ENCODE measurements at places on chromosomes 4 and X. TPM values are rescaled to one million over a fixed set of nuclear protein-coding genes. Genes with fewer than 3 reads are reported as not detected.
A peak's percentile ranks its signal among the peaks of the same experiment; 100 is the strongest.

Gene MAGEA12
- polyA plus RNA-seq = not detected

Gene MMRN1
- polyA plus RNA-seq = 2.8 TPM

Gene RTL5
- polyA plus RNA-seq = 1.1 TPM

Gene RTL3
- polyA plus RNA-seq = 0.01 TPM

Gene SYTL5
- 0.07 TPM for polyA plus RNA-seq

Gene ANXA10
- polyA plus RNA-seq = not detected

Gene MTTP
- 1.3 TPM for polyA plus RNA-seq

Gene SULT1E1
- polyA plus RNA-seq = not detected

Gene TBC1D25
- 6.1 TPM for polyA plus RNA-seq

Gene KLHL5
- 4.2 TPM for polyA plus RNA-seq

Gene ZC4H2
- 4.3 TPM for polyA plus RNA-seq

Gene SSX4
- not detected for polyA plus RNA-seq

Gene NEIL3
- 0.03 TPM for polyA plus RNA-seq

Gene RASL11B
- 5.0 TPM for polyA plus RNA-seq

DNA sequence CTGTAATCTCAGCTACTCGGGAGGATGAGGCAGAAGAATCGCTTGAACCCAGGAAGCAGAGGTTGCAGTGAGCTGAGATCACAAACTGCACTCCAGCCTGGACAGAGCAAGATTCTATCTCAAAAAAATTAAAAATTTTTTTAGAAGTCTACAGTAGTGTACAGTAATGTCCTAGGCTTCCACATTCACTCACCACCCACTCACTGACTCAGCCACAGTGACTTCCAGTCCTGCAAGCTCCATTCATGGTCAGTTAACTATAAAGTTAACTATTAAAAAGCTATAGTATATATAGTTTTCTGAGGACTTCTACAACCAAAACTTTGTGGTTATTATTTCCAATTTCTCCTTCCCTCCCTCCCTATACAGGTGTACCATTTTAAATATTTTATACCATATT lies 34.7 kb upstream of the NEUROG2 start:
- no peak for DNase-seq

- no peak for DNase-seq
Observed at GRCh38 chr4:87236861-87237260, 16.4 kb upstream of the KLHL8 start.

DNA sequence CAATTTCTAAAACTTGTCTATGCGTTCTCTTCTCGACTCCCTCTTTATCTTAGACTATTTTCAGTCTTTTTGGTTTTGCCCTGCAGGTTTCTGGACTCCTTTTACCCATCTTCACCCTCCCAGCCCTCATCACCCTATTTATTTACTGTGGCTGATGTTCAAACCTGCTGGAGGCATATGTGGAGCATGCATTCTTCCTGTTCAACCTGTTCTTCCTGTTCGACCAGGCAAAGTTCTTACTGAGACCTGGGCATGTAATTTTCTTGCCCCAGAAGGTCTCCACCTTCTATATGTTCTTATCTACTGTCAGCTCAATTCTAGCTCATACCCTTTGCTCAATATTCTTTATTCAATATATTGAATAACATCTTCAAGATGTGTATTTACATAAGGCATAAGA lies 69.4 kb upstream of the AGA start:
- DNase-seq = no peak

DNA sequence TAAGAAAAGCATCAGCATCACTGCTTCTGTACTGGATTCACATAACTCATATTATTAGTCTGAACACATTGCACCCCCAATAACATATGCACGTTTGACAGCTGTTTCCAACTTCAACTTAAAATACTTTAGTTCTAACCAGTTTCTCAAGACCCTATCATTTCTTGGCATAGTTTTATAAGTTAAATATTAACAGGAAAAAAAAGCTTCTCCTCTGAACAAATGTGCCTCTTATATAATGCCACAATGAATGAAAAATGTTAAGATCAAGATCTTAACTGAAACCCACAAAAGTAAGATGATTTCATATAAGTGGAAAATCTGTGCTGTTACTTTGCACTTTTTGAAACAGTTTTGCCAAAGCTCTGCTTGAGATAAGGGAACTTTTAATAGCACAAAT lies 652.8 kb upstream of the FAM241A start:
- no peak for DNase-seq

DNA sequence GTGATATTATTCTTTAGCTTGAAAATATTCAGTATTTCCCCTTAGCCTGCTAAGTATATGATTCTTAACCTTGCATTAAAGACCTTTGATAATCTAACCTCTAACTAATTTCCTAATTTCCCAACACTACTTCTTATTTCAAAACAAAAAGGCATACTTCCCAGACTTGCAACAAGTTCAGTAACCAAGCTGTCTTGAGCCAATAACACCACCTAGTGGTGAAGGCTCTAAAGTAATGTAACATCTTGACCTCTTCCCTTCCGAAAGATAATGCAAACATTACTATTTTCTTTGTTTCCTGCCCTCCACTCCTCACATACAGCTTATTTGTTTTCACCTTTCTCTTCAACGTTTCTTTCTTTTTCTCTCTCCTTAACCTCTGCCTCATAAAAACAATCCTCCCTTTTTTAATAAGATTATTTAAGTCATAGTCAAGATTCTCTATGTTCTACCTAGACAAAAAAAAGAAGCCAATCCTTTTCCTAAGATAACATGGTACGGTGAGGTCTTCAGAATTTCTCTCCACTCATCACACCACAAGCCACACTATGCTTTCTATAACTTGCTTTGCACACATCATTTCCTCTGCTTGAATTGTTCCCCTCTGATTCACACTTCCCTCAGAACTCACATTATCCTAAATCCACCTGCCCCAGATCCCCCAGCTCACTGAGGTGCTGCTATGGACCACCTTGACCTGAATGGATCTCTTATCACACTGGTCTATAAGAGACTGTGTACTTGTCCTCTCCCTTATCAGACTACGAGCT lies 3.5 kb downstream of the FAT1 start:
- DNase-seq = no peak

GRCh38 chr4:122873821-122874593 lies 47.4 kb downstream of the FGF2 start:
- DNase-seq = no peak

DNA sequence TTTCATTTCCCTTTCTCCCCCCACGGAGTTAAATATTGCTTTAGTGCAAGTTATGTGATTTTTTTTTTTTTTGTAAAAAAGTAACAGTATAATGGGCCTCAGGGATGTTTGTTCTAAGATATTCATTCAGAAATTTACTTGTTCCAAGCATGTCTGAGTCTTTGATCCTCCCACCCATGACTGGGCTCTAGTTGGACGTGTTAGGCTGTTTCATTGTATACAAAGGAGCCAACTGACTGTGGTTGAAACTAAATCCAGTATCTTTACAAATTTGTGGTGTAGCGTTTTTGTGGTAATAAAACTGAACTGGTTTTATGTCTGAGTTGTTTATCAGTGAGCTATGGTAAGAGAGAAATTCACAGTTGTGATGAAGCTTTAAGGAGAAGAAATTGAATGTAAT lies 74.1 kb downstream of the DOCK11 start:
- DNase-seq = no peak

DNA sequence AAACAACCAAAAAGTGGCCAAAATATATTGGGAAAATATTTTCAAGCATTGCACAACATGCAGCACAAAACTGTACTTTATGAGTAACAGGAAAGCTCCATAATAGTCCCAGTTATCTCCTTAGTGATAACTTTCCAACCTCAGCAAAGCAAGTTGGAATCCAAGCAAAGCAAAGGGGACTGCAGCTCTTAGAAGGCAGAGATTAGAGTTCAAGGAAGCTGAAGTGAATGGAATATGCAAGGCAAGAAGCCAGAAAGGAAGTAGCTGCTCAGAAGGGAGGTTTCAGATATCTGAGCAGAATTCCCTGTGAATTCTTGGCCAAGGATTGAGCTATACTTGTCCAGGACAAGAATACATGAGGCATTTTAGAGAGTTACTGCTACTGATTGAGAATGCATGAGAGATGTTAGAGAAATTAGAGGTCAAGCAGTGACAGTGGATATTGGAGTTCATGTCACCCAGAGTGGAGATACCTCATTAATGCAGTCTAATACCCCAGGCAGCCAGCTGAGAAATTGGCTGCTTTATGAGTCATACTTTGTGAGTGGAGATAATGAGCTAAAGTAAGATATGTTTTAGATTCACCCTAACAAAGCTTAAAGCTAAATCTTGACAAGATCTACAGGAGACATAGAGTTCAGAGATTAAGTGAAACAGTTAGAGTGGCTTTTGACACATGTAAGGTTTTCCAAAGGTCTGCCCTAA lies 102.8 kb downstream of the INPP4B start:
- no peak for DNase-seq

GRCh38 chrX:124344246-124344645 lies 2.1 kb upstream of the SH2D1A start:
- DNase-seq = no peak

- no peak for DNase-seq
Observed at GRCh38 chrX:154873329-154873728, 12.8 kb upstream of the F8A1 start.

- DNase-seq = peak; percentile 25
Observed at GRCh38 chrX:68808686-68809357, 20.0 kb upstream of the EFNB1 start.

DNA sequence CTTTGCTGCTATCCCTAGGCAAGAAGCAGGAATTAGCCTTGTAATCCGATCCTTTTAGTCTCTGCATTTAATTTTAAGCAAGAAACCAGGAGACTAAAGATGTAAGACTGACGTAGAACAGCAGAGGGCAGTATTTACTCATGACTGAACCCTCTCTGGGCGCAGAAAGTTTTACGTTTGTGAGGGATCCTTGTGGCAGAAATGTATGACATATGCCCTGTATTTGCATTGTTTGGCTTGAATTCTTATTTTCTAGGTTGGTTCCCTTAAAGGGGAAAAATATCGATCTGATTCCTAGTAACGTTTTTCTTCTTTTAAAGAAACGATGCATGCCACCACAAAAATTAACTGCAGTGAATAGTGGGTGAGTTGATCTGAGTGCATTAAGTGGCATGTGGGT lies 1.3 kb upstream of the FAT4 start:
- DNase-seq = no peak

DNA sequence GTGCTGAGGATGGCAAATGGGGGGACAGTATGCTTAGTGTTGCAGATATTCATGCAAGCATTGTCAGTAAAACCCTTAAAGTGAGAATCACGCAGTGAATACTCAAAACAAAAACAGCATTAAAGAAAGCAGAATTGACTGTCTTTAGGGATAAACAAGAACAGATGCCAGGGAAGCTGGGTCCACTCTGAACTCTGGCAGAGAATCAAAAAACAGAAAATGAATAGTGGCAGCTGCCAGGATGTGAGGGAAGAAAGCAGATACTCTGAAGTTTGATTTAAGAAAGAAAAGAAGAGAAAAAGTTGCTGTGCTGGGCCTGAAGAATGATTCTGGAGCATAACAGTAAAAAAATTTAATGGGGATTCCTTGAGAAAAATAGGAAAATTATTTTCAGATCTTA lies 131.5 kb downstream of the GABRA2 start:
- no peak for DNase-seq

- no peak for DNase-seq
Observed at GRCh38 chr4:69838977-69839376, 21.0 kb downstream of the SULT1E1 start.

DNA sequence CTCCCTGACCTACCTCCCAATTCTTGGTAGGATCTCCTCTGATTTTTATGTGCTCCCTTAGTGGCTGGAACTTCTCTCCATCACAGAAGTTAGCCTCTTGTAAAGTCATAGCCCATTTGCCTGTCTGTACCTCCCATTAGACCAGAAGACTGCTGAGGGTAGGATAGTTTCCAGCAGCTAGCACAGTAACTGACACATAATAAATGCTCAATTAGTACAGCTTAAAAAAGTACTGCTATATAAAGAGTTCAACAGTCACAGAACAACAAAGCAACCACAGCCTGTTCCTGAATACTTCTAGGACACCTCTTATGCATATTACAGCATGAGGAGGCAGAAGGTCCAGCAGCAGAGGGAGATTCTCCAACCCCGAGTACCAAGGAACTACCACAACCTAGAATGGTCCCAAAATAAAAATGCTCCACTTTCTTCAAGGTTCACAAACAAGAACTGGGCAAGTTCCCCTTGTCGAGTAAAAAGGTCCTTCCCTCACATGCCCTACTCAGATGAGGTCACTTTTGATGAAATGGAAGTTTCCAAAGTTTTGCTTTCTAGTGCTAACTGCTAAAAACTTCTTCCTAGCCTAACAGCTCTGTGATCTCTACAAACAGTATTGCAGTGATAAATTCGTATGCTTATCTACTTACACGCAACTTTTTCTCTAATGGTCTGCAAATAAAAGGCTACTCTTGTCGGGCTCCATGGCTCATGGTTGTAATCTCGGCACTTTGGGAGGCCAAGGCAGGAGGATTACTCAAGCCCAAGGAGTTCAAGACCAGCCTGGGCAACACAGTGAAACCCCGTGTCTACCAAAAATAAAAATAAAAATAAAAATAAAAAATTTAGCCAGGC lies 12.8 kb downstream of the MECP2 start:
- DNase-seq = no peak

DNA sequence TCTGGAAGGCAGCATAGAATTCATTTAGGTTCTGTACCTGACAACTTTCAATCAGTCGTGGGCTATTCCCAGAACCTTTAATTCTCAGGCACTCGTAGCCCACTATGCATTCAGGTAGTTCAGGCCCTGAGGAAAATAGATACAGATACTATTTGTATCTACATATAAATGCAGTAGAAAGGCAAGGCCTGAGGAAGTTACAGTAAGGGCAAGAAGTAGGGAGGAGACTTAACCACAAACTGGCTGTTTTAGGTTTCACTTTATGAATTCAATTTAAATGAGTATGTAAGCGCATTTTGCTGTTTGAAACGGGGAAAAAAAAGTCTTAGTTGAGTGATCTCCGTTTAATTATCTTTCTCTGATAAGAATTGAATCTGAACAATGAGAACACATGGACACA lies 529.4 kb upstream of the ATOH1 start:
- DNase-seq = no peak

Data from heart right ventricle (tissue), 16 donors.